ENCODE measurements at places on chromosomes 2 and 18. TPM values are rescaled to one million over a fixed set of nuclear protein-coding genes. Genes with fewer than 3 reads are reported as not detected.

MC4R gene
- not detected for total RNA-seq

REG3G gene
- total RNA-seq = not detected

KCNJ13 gene
- not detected for total RNA-seq

SELENOI gene
- total RNA-seq = 29.7 TPM

IL36RN gene
- not detected for total RNA-seq

GCG gene
- total RNA-seq = not detected

EGR4 gene
- not detected for total RNA-seq

IL36B gene
- total RNA-seq = not detected

GMCL1 gene
- 30.5 TPM for total RNA-seq

ASPRV1 gene
- 2.9 TPM for total RNA-seq

ST8SIA5 gene
- total RNA-seq = 0.02 TPM

MEP1B gene
- 0.32 TPM for total RNA-seq

REG3A gene
- not detected for total RNA-seq

NEUROD1 gene
- total RNA-seq = not detected

FAM110C gene
- total RNA-seq = 0.11 TPM

IMPA2 gene
- 4.9 TPM for total RNA-seq

AKAIN1 gene
- total RNA-seq = not detected

Measured in naive thymus-derived CD4-positive, alpha-beta T cell (primary cell).